ENCODE measurements at places on chromosomes 7 and 10.
A peak's percentile ranks its signal among the peaks of the same experiment; 100 is the strongest.

- no peak for DNase-seq
These were observed 186.0 kb downstream of the PRKCQ start for GRCh38 chr10:6394084-6394483.

- DNase-seq, result no peak
These were observed 9.4 kb upstream of the HILPDA start for GRCh38 chr7:128446306-128446705.

GRCh38 chr10:127998501-127999144 lies 91.7 kb downstream of the PTPRE start:
- no peak for DNase-seq

- DNase-seq, result no peak
These were observed 83.1 kb downstream of the LRRN3 start for GRCh38 chr7:111173990-111174389.

DNA sequence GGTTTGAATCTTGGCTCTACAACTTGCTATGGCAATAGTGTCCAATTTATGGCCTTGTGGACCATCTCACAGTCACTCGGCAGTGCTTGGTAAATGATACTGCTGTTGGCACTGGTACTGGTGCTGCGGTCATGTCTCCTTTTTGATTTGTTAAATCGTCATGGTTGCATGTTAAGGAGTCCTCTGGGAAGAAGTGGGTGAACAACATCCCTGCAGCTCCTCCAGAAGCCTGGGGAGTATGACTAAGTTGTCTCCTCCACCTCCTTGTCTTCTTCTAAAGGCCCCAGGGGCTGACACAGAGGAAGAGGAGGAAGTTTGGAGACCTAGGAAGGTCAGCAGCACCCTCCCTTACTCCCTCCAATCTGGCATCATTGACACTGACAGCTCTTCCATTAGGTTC lies 8.5 kb downstream of the ITPRIP start:
- DNase-seq, result peak; percentile 70

DNA sequence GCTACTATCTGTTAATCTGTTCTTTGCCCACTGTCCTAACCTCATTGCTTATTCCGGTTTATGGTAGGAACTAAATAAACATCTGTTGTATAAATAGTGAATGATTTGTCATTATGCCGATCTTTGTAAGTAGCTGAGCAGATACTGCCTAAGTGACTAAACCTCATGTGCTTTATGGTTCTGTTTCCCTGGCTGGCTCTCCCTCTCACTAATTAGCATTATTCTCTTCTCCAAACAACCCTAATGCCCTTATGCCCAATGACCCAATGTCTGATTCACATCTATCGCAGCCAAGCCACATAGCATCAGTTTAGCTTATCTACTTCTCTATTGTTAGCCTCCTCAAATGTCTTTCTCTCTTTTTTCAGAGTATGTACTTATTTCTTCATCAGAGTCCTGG lies 462.3 kb upstream of the POT1 start:
- DNase-seq, result peak; percentile 9

- peak; percentile 22 for DNase-seq
These were observed 129.3 kb downstream of the GLI3 start for GRCh38 chr7:42107484-42108240.

GRCh38 chr10:71467569-71468362 lies 71.0 kb downstream of the CDH23 start:
- no peak for DNase-seq

DNA sequence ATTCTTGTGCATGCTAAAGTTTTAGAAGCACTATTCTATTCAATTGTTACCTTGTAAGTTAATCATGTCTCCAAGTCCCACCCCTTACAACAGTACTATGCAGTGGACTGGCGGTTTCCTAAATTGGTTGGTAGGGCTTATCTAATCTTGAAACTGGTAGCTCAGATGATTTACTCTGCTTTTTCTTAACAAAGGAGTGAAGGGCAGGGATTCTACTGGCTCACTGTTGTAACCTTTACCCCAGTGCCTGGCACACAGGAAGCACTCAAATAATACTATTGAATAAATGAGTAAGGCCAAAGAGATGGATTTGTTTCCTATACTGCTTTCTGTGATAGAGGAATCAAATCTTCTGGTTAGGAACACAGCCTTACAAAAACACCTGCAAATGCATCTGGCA lies 46.0 kb upstream of the CYCS start:
- DNase-seq, result no peak

GRCh38 chr10:32318476-32318896 lies 28.5 kb downstream of the EPC1 start:
- no peak for DNase-seq

- DNase-seq, result no peak
These were observed 279.7 kb upstream of the MGMT start for GRCh38 chr10:129187331-129187730.

- peak; percentile 43 for DNase-seq
These were observed 10.2 kb downstream of the TCF7L2 start for GRCh38 chr10:112960151-112960681.

GRCh38 chr10:114395366-114396022 lies 8.8 kb downstream of the AFAP1L2 start:
- no peak for DNase-seq

GRCh38 chr7:124013306-124013705 lies 19.6 kb downstream of the TMEM229A start:
- DNase-seq, result no peak

GRCh38 chr10:104766341-104766740 lies 125.3 kb downstream of the SORCS3 start:
- no peak for DNase-seq

GRCh38 chr7:104149822-104150221 lies 58.0 kb downstream of the ORC5 start:
- no peak for DNase-seq

DNA sequence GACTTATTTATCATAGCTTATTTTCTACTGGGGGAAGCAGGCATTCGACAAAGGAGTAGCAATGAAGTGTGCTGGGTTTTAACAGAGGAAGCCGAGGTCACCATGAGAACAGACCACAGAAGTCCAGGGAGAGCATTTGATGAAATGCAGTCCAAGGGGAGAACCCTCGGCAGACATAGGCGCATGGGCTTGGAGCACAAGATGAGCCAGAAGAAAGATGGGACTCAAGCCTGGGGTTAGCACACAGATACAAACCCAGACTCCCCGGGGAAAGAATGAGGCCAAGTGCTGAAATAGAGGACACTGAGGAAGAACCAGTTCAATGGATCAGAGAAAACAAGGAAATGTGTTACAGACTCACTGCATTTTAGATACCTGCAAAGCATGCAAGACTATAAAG lies 209.5 kb downstream of the FAM107B start:
- DNase-seq, result no peak

DNA sequence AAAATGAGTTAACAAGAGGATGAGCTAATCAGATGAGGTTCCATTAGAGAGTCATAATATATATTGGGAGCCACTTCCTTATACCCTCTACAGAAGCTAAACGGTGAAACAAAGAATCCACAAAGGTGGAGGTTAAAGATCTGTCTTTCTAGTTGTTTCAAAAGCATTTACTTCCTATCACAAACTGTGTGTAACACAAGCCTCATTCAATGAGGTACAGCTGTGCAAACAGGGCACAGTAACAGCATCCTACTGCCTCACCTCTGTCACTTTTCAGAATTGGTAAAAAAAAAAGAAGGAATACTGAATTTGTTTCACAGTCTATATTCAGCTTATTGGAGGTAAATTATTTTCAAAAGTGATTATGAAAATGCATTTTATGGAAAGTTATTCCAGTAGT lies 128.7 kb downstream of the AGMO start:
- DNase-seq, result no peak

GRCh38 chr10:130429809-130430208 lies 293.6 kb downstream of the GLRX3 start:
- no peak for DNase-seq

GRCh38 chr10:78931321-78932053 lies 137.3 kb upstream of the ZMIZ1 start:
- DNase-seq, result peak; percentile 97

GRCh38 chr10:42917821-42918220 lies 135.2 kb downstream of the BMS1 start:
- DNase-seq, result no peak

DNA sequence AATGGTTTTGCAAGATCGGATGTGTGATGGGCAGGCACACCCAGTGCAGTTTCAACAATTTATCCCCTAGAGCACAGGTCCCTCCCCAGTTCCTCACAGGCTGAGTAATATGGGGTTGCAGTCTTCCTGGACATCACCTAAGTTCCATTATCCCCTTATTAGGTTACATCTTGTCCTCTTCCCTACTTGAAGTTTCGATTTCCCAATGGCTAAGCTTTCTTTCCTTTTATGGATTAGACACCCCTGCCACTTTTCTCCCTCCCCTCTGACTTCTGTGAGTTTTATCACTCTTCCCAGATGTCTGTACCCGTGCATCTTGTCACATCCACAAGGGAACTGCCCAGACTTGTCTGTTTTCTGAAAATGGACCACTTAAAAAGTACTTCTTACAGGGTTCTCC lies 2.4 kb upstream of the NIPSNAP2 start:
- no peak for DNase-seq

- DNase-seq, result no peak
These were observed 46.5 kb downstream of the HIBADH start for GRCh38 chr7:27616186-27616491.

DNA sequence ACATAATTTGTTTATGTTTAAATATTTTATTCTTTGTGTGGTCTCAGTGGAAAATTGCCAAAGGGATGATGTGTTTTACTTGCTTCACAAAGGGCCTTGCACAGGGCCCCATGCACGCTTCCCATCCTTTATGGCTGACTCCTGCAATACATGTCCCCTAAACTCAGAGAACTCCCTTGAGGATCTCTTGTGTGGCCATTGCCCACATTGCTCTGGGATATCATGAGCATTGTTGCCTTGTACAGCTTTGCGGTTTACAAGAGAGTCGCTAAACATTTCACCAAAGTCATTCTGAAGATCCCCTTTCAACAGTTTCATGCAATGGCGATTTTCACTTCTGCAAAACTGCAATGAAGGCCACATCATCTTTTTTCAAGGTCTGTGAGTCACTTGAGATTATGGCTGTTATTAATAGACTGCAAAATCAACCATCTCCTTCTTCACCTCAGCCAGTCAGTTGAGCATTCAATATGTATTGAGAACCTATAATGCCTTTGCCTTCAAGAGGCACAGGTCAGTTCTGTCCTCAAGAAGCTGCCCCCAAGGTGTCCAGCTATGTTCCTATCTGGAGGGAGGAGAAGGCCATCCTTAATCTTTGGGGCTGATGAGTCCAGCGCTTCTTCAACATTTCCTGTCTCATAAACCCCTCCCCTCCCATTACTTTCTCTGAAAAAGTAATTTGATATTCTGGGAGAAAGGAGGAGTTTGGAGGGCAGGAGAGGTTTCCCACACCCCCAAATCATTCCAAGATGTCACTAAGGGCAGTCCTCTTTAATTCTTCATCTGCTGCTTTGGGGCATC lies 108.1 kb downstream of the CCDC71L start:
- no peak for DNase-seq

GRCh38 chr7:1318051-1318450 lies 85.4 kb downstream of the UNCX start:
- DNase-seq, result no peak

GRCh38 chr10:100009283-100009792 lies 409 bp downstream of the DNMBP start:
- DNase-seq, result peak; percentile 56

- no peak for DNase-seq
These were observed 158.4 kb downstream of the RGS10 start for GRCh38 chr10:119384127-119384526.

DNA sequence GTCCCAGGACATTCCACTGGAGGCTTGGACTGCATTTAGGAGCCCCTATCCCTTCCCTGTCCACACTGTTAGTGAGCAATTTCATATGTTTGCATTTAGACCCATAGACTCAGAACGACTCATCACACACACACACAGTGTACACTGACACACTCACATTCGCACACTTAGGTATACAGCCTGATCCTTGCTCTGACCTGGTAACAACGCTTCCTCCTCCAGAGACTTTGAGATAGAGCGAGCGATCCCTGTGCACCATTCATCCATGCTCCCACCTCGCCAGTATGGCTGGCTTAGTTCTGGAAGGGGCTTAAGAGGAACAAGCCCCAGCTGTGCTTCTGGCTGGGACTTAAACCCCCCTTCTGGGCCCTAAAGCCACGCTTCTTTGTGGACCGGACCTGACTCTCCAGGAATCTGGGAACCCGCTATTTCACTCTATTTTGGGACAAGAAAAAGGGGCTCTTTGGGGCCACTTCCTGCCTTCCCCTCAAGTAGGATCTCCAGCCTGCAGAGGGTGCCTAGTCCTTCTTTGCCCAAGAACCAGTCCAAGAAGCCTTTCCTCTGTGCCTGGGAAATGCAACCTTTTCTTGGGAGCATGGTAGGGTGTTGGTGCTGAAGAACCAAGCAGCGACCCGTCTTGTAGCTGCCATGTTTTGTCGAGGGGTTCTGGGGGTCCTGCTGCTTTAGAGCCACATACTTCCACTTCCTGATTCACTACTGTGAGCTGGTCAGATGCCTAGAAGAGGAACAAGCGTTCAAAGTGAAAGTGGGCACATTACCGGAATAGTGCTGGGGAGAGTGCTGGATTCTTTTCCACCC lies 1.1 kb upstream of the HOXA13 start:
- no peak for DNase-seq

DNA sequence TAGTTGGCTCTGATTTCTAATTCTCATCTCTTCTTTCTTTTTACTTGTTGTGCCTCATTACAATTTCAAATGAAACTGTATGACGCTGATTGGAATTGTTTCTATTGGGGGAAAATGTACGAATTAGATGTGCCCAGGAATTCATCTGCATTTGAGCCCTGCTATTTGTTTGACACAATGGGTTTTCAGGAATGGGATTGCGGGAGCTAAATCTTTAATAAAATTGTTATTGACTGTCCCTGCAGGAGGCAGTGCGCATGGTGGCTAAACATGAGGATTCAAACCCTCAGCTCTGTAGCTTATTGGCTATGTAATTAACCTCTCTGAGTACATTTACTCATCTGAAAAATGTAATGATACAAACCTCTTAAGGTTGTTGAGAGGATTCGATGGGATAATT lies 181.6 kb downstream of the NXPH1 start:
- no peak for DNase-seq

DNA sequence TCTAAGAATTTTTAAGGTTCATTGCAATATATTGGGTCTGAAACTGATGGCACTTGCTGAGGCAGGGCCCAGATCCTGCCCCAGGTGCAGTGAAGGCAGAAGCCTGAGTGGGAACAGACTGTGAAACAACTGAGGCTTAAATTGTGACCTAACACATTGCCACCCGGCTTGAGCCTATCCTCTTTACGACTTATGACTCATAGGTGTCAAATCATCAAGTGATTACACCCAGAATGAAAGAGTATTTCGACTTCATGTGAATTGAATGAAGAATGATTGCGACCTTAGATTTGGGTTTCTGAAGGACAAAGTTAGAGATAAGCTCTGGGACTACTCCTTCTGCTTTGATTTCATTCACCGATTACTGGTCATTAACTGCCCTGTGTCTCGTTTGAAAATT lies 200.9 kb downstream of the CREB5 start:
- no peak for DNase-seq

- no peak for DNase-seq
These were observed 16.6 kb downstream of the IDI2 start for GRCh38 chr10:1009071-1009494.

- DNase-seq, result no peak
These were observed 279.8 kb upstream of the SEMA3A start for GRCh38 chr7:84474436-84474835.

GRCh38 chr10:101601541-101601940 lies 13.4 kb downstream of the DPCD start:
- DNase-seq, result no peak

Data from choroid plexus epithelial cell (primary cell).